ENCODE measurements at places on chromosomes 5 and 9. TPM values are rescaled to one million over a fixed set of nuclear protein-coding genes. Genes with fewer than 3 reads are reported as not detected.

The SLC34A3 gene
- not detected for total RNA-seq

The LVRN gene
- total RNA-seq = not detected

The BHMT2 gene
- total RNA-seq = 0.45 TPM

The FRRS1L gene
- total RNA-seq = 4.5 TPM

The COL15A1 gene
- 32.2 TPM for total RNA-seq

The CDH9 gene
- total RNA-seq = not detected

The MRPS30 gene
- 69.2 TPM for total RNA-seq

The GIN1 gene
- total RNA-seq = 2.2 TPM

The PARP8 gene
- total RNA-seq = 54.2 TPM

The LCN15 gene
- total RNA-seq = not detected

The ROR2 gene
- total RNA-seq = 21.4 TPM

The IFNK gene
- not detected for total RNA-seq

The WNT8A gene
- total RNA-seq = not detected

The NMRK1 gene
- total RNA-seq = 22.2 TPM

The PCDHGA2 gene
- total RNA-seq = 1.2 TPM

The CCDC152 gene
- not detected for total RNA-seq

The ACTBL2 gene
- total RNA-seq = not detected

The RNF208 gene
- total RNA-seq = 4.3 TPM

The SLC6A18 gene
- not detected for total RNA-seq

The ATP6V1G1 gene
- total RNA-seq = 57.8 TPM

The URM1 gene
- 28.3 TPM for total RNA-seq

The PCDHB11 gene
- total RNA-seq = not detected

The HEMGN gene
- not detected for total RNA-seq
